ENCODE measurements at places on chromosomes 12 and 14.

DNA sequence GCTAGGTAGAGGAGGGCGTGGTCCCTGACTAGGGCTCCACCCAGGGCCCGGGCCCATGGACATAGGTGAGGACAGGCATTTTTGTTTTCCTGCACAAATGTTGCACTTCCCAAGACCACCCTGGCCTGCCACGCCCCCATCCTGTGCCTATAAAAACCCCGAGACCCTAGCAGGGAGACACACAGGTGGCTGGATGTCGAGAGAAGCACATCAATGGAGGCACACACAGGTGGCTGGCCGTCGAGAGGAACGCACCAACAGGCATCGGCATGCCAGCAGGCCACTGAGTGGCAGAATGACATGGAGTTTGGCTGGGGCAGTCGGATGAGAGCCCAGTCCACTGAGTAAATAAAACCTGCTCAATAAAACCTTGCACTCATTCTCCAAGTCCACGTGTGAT is 157.9 kb upstream of the ABCD2 start:
- no peak for DNase-seq

DNA sequence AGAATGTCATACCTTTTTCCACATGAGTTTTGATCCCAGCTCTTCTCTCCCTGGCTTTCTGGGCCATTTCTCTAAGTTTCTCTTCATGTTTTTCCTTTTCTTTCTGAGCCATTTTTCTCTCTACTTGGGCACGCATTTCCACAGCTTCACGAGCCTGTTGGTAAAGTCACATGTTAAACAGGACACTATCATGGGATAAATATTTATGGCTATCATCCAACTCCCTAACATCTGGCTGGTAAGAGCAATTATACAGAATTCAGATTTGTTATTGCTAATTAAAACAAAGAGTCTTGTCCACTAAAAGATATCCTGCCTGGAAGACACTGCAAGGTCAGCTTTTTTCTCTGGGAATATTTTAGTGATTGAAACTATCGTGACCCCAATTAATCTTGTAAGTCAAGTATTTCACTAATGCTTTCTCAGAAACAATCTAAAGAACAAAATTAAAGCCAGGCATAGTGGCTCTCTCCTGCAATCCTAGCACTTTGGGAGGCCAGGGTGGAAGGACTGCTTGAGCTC is 23.1 kb downstream of the SLIRP start:
- DNase-seq: no peak

- DNase-seq: no peak
These were observed 787.0 kb upstream of the TBX3 start for GRCh38 chr12:115470977-115471376.

DNA sequence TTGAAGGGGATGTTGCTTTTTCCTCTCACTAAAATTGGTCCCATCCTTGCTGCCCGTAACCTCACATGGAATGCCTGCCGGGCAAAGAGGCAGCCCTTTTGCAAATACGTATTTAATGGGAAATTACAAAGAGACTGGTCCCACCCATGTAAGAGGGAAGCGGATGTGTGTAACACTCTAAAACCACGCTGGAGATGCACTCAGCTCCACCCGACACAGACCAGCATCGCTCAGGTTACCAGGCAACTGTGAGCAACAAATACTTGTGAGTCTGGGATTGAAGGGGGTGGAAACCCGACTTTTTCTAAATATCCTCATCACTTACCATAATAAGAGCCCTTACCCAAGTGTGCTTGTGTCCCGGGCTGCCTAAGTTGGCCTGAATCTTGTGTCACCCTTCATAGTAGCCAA is 47.7 kb downstream of the ELK3 start:
- DNase-seq: peak; percentile 84

DNA sequence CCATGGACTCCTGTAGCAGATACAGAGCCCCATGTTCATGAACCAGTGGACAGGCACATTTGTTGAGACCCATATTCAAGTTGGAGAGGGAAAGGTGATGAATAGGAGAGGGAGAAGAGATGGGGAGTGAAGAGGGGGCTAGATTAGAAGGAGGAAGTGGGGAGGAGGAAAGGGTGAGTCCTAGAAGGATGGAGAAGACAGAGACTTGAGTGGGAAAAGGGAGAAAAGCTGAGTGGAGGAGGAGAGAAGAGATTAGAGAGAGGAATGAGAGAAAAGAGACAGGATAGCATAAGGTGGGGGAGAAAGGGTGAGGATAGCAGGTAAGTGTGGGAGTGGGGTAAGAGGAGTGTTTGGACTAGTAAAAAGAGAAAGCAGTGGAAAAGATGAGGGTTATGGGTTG is 4.9 kb upstream of the ASIC1 start:
- no peak for DNase-seq

DNA sequence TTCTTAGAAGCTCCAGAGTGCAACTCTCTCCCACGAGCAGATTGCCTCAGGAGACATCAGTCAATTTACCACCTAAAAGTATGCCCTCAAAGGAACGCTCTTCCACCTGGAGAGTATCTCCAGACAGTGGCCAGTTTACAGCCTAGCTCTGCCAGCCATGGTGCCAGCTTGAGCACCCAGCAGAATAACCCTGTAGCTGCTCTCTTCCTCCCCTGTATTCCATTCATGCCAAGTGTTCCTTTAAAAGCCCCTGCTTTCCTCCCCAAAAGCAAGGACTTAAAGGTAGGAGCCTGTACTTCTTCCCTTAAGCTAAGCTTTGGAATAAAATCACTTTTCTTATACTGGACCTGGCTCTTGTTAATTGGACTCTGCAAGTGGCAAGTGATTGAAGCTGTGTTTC is 245.4 kb upstream of the TMEM132C start:
- DNase-seq: no peak

DNA sequence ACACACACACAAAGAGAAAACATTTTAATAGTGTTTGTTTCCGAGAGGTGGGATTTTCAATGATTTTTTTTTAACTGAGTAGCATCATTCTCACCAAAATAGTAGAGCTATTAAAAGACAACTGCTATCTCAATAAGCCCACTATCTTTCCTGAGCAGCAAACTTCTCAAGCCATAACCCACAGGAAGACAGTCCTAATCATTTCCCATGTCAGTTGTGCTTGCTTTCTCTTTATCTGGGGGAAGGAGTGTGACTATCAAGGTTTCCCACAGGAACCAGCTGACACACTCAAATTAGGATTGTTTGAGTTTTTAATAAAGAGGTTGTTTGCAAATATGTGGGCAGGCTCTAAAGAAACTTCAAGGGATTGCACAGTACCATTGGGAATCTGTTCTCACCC is 4.9 kb upstream of the MAX start:
- no peak for DNase-seq

- no peak for DNase-seq
These were observed 4.9 kb upstream of the AQP6 start for GRCh38 chr12:49967777-49968250.

GRCh38 chr12:19978193-19978592 is 390.1 kb upstream of the PDE3A start:
- peak; percentile 98 for DNase-seq

GRCh38 chr12:95248604-95249360 is 31.2 kb downstream of the VEZT start:
- peak; percentile 19 for DNase-seq

- DNase-seq: no peak
These were observed 295.3 kb upstream of the SOX5 start for GRCh38 chr12:24244801-24245200.

GRCh38 chr12:76520348-76520747 is 39.2 kb downstream of the OSBPL8 start:
- no peak for DNase-seq

DNA sequence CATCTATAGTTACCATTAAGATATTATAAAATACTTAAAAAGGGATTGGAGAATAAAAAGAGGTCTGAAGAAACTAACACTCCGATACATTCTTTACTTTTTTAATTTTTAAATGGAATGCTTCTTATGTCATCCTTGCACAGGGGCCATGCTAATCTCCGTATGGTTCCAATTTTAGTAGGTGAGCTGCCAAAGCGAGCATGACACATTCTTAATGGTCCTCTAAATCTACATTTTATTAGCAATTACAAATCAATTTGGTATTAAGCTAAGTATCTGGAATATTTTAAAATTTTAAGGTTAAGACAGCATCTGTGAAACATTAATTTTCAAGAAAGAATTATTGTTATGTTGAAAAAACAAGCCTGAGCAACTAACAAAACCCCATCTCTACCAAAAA is 6.2 kb upstream of the ARID4A start:
- no peak for DNase-seq

All from amniotic epithelial cell (primary cell).